ENCODE measurements at places on chromosomes 1 and 21.
A peak's percentile ranks its signal among the peaks of the same experiment; 100 is the strongest.

DNA sequence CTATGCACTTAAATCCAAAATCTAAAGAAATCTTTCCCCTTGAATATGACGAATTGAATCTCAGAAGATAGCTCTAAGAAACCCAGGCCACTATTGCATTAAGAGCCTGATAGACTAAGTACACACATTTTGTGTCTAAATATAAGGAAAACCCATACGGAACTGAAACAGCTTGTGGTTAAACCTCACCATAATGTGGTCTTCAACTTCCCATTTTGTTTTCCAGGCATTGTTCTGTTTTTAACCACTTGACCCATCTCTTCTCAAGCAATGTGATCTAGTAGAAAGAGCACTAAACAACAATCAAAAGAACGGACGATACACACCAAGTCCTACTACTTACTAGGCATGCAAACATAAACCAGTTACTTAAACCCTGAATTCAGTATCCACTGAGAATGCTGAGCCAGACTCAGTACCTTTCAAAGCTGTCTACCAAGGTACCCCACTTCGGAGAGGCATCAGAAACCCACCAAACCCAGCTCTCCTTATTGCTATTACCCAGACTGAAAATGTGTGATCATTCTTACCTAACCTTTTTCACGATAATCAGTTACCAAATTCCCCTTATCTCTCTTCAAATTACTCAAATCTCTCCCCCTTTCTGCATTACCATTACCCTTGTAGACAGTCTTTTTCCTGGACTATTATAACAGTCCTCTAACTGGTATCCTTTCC lies 12.8 kb downstream of the OTUD7B start:
- DNase-seq, result no peak

GRCh38 chr1:152761609-152762213 lies 3.9 kb downstream of the KPRP start:
- DNase-seq, result no peak

DNA sequence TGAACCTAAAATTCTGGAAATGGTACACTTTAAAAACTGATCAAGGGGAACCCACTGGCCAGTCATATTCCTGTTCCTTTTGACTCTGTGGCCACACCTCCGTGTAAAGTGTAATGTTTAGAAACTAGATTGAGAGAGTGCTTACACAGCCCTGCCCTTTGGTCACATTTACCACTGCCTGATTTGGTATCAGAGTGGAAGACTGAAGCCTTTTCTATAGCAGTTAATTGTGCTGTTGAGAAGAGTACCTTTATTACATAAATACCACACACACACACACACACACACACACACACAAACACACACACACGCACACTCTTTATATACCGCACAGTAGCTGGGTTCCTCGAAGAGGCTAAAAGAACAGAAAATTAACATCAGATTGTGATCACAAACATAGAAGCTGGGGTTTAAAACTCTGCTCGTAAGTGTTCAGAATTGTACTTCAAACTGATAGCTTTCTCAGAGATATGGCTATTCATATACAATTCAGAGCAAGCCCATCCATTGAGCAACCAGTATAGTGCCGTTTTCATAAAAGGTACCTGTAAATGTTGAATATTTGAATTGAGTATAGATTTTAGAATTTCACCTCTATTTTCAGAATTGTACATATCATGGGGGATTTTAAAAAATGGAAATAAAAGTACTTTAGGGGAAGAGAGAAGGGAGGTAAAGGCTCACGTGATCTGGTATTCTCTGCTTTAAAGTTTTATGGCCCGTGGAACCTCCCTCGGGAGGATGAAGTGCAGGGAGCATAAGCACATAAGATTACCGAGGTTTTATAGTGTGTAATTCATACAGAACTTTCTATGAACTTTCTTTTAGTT lies 37.5 kb downstream of the CAMTA1 start:
- DNase-seq, result no peak

DNA sequence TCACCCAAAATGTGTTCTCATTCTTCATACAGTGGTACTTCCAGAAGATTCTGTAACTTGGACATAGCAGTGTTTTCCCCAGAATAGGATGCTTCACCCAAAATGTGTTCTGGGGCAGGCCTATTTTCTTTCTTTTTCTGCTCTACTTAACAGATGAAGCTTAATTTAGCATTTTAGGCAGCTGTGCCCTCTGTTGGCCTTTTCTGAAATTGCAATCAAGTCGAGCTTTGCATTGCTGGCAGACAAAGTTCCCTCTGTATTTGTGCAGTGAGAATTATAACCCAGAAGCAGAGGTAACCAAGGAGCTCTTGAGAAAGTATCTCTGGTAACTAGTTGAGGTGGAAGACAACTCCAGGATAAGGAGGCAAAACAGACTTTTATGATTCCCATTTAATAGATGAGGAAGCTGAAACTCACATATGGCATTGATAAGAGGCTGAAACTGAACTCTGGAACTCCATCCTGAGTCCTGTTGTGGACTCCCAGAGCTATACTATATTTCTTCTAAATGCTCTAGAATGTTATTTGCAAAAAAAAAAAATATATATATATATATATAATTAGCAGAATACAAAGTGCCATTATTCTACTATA lies 50.3 kb upstream of the L1TD1 start:
- DNase-seq, result peak; percentile 41

- DNase-seq, result no peak
Measured at GRCh38 chr1:245091171-245091621, 63.6 kb upstream of the KIF26B start.

GRCh38 chr21:38383411-38384237 lies 114.7 kb downstream of the ERG start:
- DNase-seq, result no peak

DNA sequence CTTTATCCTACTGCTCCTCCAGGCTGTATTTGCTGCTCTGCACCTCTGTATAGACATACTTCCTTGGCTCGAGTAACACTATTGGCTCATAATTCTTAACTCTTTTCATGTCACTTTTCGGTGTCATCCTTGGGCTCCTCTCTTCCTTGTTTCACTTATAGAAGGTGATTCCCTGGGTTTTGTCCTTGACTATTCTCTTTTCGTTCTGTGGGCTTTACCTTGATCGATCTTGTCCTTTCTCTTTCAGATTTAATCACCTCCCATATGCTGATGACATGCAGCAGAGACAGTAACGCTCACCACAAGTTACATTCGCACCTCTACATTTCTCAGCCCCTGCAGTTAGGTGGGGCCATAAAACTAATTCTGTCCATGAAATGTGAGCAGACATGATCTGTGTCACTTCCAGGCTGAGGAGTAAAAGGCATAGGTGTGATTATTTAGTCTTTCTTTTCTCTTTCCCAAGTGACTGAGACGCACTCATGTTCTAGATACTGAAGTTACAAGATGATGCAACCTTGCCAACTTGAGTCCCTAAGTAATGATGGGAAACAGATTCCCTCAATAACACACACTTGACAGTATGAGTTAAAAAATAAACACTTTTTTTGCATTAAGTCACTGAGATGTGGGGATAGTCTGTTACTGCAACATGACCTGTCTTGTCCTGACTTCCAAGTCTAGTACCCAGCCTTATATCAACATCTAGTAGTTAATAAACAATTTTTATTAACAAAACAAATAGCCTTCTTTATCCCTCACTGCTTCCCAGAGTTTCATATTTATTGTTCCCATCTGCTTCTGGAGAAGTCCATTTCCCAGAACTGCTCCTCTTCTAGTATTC lies 49.9 kb upstream of the HAO2 start:
- DNase-seq, result no peak

- DNase-seq, result no peak
Measured at GRCh38 chr1:203324105-203325025, 19.0 kb downstream of the BTG2 start.

DNA sequence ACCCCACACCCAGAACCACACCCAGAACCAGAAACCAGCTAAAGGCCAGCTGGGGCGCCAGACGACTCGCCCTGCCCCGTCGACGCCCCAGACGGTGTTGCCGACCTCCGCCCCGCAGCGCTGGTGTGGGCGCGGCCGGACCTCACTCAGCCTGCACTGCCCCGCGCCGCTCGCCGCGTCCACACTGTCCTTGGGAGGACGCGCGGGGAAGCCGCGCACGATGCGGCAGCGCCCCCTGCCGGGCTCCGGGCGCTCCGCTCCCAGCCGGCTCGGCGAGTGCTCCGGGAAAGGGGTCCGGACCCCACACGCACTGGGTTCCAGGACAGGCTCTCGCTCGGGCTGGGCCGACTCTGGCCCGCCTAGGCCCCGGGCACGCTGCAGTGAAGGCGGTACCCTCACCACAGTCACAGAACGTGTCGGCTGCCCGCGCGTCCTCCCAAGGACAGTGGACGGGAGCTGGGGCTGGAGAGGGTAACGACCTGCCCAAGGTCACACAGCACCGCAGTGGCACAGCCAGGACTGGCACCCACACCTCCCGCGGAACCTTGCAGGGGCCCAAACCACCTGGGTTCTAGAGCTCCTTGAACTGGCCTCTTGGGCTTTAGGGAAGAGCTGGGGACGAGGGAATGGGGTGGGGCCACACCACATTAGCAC lies 90.2 kb downstream of the DMRTA2 start:
- peak; percentile 56 for DNase-seq

DNA sequence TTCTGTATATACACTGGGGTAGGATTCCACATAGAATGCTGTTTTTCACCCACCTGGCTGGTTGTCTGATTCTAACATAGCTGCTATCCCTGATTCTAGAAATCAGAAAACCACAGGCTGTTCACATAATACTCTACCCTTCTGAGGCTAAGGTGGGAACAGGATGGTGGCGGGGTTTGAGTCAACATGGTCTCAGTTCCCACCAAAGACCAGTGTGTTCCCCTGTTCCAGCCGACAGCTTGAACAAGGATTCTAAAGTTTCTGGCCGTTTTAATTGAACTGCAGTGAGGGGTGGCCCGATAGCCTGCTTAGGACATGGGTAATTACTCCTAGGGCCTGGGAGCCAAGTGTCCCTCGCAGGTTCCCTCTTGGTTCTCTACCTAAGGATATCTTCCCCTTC lies 38.4 kb downstream of the PEX14 start:
- no peak for DNase-seq

DNA sequence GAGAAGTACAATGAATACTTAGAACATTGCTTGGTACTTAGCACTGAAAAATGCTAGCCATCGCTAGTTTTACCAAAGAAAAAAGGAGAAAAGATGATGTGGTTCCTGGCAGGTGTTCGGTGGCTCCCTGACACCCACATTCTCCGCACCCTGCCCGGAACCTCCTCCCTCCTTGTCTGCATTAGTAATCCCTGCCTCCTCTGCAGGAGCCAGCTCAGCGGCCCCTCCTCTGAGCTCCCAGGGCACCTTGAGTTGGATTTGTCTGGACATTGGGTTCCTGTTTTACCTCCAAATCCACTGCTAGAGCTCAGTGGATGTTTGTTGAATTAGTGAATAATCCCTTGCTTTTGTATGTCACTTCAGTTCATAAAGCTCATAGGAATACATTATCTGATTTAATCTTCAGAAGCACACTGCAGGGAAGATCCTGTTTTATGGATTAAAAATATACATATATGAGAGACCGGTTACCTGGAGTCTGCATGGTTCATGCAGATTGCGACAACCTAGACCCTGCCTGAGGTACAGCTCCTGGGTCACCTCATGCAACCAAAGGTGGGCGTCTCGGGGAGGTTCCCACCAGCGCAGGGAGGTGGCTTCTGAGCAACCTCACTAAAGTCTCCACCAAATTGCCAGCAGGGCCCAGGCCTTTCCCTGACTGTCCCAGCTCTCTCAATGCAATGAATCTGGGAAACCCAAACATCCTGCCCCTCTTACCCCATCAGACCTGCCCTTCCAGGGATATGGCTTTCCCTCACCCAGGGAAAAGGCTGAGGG lies 24.2 kb downstream of the PCAT6 start:
- DNase-seq, result no peak

DNA sequence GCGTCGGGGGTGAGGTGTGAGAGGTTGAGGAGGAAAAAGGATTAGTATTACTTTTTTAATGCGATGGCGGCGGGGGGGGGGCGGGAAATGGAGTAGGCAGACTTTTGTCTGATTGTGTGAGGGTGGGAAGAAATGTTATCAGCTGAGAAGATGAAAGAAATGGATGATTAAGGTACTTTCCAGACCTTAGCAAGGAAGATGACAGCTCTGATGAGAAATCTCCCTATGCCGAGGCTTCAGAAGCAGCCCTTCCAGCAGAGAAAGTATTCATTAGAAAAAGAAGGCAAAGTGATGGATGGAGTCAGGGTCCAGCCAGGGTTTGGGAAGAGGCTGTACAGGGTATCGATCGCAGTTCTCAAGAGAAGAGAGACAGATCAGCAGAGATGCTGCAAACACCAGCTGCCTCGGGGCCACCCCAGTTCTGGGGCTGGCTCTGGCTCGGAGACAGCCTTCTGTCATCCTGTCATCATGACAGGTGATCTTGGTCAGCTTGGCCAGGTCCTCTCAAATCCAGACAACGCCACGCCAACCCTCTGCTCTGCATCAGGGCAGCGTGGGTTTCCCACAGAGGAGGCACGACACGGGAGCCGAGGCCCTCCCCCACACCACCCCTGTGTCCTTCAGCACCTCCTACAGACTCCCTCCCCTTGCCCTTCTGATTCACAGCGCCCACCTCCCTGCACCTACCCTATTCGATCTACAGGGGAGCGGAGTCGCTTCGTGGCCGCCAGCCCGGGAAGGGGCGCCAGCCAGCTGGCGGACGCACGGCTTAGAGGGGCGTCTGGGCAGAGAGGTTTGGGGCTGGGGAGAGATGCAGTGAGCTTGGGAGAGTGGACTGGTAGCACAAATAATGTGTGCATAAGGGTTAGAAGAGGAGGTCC lies 674 bp upstream of the ATXN7L2 start:
- DNase-seq, result no peak

- DNase-seq, result peak; percentile 72
Measured at GRCh38 chr1:241990040-241990439, 8.9 kb downstream of the MAP1LC3C start.

DNA sequence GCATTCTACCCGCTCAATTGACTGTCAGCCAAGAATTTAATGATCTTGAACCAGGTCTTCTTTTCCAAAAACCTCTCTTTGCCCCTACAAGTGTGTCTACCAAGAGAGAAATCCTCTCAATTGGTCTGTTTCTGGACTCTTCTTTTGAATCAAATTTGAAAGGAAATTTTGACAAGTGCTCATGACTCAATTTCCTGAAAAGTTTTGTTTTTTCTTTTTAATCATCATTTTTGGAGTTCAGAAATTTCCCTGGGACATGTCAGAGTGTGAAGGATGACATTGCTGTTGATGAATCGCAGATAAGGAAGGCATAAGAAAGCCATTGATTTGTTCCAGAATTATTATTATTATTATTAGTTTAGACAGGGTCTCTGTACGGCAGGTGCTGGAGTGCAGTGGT lies 88.2 kb upstream of the AKT3 start:
- no peak for DNase-seq

GRCh38 chr1:119069682-119070081 lies 70.8 kb downstream of the WARS2 start:
- DNase-seq, result no peak

GRCh38 chr1:184215274-184215925 lies 163.9 kb downstream of the TSEN15 start:
- no peak for DNase-seq

DNA sequence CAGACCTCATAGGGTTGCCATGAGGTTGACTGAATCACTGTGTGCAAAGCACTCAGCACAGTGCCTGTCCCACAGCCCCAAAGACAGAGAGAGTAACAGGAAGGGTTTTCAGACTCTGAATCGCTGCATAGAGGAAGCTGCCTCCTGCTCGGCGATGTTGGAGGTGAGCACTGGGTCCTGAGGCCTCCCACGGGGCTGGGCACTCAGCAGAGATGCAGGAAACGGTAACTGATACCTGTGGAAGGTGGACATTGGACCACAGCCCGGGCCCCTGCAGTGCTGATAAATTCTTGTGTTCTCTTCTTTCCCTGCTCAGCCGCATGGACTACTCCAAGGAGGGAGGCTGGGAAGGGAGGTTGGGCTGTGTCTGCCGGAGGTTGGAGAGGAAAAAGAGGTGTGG lies 389.7 kb downstream of the PTPRU start:
- no peak for DNase-seq
